ENCODE measurements at places on chromosomes 11 and 22.

GRCh38 chr11:96024666-96025065 lies 100.8 kb upstream of the MTMR2 start:
- no peak for DNase-seq

DNA sequence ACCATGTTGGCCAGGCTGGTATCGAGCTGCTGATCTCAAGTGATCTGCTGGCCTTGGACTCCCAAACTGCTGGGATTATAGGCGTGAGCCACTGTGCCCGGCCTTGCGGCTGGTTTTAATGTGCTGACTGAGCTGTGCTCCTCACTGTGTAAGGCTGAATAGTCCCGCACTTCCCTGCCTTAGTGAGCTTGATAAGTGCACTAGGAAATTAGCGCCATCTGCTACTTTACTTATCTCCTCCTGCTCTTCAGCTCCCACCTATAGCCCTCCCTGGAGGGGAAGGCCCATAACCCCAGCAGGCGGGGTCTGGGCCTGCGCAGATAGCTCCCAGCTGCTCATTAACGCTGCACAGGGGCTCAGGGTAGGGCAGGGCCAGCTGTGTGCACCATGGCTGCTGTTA lies 49.4 kb downstream of the CLMP start:
- DNase-seq = no peak

GRCh38 chr11:9069862-9070470 lies 21.4 kb downstream of the SCUBE2 start:
- DNase-seq = no peak

- DNase-seq = no peak
Measured at GRCh38 chr11:44600261-44600660, 34.8 kb downstream of the CD82 start.

GRCh38 chr22:22099194-22099486 lies 116.6 kb upstream of the TOP3B start:
- no peak for DNase-seq

DNA sequence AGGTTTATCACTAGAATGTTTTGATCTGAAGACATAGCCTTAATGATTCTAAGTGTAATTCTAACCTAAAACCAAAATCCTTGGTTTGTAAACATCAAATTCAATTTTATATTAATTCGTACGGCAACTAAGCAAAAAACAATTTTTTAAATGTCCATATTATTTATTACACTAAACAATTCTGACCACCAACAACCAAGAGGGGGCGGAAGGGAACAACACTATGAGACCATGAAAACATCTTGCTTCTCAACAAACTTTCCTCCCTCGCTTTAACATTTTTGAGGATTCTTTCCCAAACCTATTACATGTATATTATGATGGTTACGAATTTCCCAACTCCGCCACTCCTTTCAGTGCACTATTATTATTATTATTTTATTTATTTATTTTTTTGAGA lies 6.5 kb upstream of the UCP2 start:
- no peak for DNase-seq

GRCh38 chr11:67050139-67050538 lies 6.5 kb upstream of the RHOD start:
- no peak for DNase-seq

DNA sequence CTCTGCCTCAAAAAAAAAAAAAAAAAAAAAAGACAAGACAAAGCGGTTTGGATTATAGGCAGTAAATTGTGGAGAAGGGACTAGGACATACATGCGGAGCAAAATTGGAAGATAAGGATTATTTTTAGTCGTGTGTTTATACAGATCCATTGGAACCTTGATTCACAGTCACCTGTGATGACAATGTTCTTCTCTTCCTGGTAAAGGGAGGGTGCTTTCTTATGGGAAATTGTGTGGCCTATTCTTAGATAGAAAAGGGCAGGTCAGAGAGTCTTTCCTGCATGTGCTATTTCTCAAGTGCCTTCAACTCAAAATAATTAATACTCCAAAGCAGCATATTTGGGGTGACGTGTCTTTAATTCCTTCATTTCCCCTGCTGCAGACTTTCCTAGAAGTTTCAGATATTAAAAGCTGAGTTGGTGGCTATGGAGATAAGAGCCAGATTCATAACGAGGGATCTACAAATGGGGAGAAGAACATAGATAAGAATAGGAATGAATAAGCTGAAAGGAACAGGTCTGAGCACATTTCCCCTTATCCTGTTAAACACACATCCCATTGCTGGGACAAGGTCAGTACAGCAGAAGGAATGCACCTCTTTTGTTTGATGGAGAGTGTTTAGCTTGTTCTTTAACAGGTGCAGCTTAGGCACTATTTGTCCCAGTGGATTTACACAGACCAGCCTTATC lies 22.5 kb downstream of the GSTT2B start:
- no peak for DNase-seq

- DNase-seq = no peak
Measured at GRCh38 chr22:40480996-40481395, 110.6 kb downstream of the SGSM3 start.

- DNase-seq = no peak
Measured at GRCh38 chr11:82731691-82732277, 1.9 kb downstream of the FAM181B start.

GRCh38 chr11:116791002-116791812 lies 472 bp downstream of the APOA5 start:
- DNase-seq = peak; percentile 40

DNA sequence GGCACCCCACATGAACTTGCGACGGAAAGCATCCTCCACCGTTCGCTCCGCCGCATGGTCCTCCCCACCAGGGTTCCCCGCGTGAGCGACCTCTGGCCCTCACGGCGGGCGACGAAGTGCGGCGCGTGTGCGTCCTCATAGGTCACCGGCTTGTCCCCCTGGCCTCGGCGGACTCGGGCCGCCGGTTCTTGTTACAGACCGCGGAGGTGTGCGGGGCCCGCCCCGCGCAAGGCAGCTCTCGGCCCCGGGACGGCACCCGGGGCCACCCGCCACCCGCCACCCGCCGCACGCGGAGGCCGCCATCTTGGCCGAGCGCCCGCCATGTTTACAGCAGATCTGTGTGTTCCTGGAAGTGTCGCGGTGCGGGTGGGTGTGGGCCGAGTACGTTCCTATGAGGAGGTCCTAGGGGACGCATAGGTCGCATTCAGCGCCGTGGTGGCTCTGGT lies 3.5 kb upstream of the IFITM2 start:
- no peak for DNase-seq

DNA sequence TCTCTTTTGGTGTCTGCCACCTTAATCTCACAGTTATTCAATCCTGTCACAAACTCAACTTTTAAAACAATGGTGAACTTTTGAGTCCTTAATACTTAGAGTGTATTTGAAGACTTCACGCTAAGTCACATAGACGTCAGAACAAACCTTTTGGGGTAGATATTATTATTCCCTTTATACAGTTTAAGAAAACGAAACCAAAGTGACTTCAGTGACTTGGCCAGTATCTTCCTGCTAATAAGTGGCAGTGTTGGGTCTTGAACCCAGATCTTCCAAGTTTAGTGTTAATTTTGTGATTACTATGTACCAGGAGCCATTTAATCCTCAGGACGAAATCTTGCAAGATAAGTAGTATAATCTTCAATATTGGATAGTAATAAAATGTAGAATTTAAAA lies 691 bp downstream of the CEP295 start:
- no peak for DNase-seq

- no peak for DNase-seq
Measured at GRCh38 chr11:76239483-76240160, 33.3 kb upstream of the WNT11 start.

DNA sequence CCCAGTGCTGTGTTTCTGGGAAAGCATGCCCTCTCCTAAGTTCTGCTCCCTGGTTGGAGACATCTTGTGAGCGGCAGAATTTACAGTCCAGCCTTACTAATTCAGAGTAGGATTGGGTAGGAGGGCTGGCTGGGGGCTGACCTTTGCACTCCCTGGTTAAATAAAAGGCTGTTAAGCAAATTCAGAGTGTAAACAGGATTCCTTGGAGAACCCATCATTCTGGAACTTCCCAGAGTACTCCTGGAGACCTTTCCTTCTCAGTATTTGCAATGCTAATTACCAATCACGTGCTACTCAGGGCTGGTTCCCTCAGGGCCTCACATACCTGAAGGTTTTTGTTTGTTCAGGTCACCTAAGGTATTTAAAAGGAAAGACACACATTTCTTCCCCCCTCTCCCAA lies 340.2 kb downstream of the TBC1D22A start:
- DNase-seq = no peak

DNA sequence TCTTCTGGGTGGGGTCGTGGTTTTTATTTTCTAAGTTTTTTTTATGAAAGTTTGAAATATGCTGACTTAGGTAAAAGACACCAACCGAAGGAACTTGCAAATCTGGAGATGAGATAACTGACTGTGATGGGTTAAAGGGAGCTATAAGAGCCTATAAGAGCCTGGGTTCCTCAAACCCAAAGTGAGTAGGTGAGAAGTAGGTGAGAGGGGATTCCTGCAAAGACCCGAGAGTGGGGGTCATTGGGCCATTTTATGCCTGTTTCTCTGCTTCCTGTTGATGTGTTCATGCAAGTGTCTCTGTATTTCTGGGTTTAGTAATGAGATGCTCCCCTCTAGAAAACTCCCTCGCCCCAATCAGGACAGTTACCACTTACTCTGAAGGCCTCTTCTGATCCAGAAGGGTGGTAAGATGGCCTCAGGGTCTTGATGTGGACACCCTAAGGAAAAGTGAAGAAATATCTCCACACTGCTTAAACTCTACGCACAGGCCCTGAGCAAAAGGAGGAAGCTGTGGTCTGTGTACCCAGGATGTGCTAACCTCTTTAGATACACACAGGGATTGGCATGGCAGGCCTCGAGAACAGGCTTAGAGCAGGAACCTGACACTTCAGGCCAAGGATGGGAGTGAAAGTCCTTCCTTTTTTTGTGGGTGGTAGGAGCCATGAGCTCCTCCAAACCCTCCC lies 1.8 kb downstream of the FLI1 start:
- no peak for DNase-seq

DNA sequence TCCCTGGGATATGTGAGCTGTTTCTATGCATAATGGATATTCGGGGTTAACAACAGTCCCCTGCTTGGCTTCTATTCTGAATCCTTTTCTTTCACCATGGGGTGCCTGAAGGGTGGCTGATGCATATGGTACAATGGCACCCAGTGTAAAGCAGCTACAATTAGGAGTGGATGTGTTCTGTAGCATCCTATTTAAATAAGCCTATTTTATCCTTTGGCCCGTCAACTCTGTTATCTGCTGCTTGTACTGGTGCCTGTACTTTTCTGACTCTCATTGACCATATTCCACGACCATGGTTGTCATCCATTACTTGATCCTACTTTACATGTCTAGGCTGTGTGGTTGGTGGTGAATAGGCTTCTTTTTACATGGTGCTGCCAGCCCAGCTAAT lies 1.3 kb downstream of the TUG1 start:
- no peak for DNase-seq

Data from RWPE1 (cell line).